ENCODE measurements at places on chromosomes 13 and 19.

DNA sequence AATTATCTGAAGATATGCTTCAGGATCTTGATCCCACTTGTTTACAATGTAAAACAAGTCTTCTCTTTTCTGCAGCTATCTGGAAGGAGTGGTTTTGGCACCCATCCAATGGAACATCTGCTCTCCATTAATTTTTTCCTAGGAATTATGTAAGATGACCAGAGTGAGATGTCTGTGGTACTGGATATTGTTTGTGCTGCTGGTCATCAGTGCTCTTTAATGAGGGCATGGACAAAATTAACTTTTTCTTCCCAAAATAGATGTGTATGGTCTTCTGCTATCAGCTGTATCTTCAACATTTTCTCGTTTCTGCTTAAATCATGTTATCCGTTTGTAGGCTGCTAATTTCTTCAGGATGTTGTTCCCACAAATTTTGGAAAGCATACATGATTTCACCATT, 415.4 kb upstream of the KLHL1 start:
- DNase-seq: no peak

GRCh38 chr13:79225487-79226232, 180.4 kb downstream of the RBM26 start:
- DNase-seq: peak; percentile 42

DNA sequence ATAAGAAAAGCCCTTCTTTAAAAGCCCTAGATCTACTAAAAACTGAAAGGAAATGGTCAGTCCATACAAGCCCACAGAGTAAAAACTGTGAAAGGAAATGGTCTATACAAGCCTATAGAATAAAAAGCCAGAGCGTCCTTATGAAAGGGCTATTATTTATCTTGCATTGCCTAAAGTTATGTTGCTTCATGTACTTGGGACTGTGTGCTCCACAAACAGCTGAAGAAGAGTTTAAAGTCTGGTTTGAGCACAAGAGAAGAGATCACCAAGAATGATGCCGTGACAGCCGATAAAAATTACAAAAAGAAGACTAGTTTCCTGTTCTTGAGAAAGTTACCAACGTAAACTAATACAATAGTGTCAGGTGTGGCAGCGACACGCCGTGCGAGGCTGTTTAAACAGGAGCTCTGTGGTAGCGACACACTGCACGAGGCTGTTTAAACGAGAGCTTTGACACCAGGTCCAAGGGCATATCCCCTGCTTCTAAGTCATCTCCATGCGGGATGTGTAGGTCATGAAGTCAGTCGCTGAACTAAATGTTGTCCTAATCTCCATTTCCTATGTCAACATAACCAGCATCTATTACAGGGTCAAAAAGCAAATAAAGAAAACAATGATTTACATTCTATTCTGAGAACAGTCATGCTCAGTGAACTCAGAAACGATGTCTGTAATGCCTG, 24.9 kb downstream of the PCID2 start:
- no peak for DNase-seq

DNA sequence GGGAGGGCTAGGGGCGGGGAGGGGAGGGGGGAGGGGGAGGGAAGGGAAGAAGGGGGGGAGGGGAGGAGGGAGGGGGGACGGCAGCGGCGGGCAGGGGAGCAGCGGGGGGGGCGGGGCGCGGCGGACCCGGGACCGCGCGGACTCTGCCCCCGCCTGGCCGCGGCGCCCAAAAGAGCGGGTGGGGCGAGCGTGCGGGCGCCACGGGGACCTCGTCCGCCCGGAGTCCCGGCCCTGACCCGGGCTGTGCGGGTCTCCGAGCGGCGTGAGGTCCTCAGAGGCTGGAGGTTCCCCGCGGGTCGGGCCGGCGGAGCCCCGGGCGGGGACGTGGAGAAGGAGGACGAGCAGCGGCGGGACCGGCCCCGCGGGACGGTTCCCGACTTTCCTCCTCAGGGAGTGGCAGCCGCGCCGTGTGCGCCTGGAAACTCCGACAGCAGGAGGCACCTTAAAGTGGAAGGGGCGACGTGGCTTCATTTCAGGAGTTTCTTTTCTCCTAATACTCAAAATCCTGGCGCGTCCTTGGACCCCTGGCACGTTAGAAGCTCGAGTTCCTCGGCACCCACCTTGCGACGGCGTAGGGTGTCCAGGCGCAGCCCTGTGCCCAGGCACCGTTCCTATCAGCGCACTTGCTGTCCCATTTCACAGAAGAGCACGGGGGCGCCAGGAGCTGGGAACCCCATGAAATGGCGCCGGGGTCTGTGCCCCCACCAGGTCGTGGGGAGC, 518 bp upstream of the PLPP2 start:
- no peak for DNase-seq

DNA sequence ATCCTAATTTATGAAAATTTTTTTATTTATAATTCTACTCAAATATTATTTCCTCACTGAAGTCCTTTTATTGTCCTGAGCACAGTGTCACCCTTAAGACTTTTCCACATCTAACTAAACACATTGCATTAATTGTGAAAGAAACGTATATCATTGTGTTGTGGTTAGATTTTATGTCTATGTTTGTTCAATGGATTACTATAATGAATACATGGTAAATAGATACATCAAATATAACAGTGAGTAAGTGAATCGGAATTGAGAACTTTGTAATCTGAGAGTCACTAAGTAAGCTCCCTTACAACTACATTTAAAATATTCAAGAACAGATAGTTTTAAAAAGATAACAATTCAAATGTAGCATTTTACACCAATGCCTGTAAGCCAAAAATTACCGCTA, 417.6 kb upstream of the PCDH20 start:
- DNase-seq: no peak

GRCh38 chr19:17001603-17002183, 24.9 kb downstream of the CPAMD8 start:
- no peak for DNase-seq

- no peak for DNase-seq
Measured at GRCh38 chr19:33086955-33087354, 6.0 kb downstream of the GPATCH1 start.

GRCh38 chr19:17590866-17591265, 35.4 kb downstream of the COLGALT1 start:
- no peak for DNase-seq

- DNase-seq: peak; percentile 88
Measured at GRCh38 chr13:106533101-106533942, 2.1 kb downstream of the EFNB2 start.

DNA sequence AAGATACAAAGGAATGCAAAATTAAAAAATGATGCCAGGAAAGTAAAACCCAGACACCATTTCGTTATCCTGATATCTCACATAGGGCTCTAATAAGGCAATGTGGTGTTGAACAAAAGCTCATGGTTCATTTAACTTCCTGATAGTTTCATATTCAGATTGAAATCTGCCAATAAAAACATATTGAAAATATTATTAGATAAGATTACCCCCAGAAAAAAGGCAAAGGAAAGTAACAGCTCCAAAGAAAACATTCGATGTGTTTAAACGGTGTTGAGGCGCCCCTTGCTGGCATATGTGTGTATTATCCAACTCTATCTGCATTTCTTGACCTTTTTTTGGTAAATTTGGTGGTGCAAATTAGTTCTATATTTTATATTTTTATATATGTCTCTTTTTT, 75.9 kb downstream of the ESD start:
- peak; percentile 8 for DNase-seq

- peak; percentile 96 for DNase-seq
Measured at GRCh38 chr19:52369559-52370340, at the start of gene ZNF880. Gene ZNF880 (plus strand): TSS chr19:52369923. CDS start chr19:52369966, 43 bp downstream.

GRCh38 chr13:48994706-48995105, 19.0 kb downstream of the FNDC3A start:
- no peak for DNase-seq

GRCh38 chr19:43575955-43576878, 616 bp downstream of the PINLYP start:
- peak; percentile 43 for DNase-seq

DNA sequence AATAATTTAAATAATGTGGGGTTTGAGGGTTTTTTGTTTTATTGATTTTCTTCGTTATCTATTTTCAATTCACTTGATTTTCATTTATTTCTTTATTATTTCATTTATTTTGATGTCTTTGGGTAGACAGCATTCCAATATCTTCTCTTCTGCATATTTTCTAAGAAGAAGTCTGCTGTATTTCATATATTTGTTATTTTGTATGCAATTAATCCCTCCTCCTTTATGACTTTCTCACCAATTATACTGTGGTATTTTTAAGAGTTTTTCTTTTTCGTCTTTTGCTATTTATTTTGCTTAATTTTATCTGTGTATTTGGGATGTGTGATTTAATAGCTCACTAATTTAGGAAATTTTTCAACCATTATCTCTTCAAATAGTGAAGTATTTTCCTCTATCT, 1444.4 kb upstream of the MIR17HG start:
- no peak for DNase-seq

- DNase-seq: no peak
Measured at GRCh38 chr13:35818633-35819067, 312.5 kb downstream of the DCLK1 start.

- DNase-seq: no peak
Measured at GRCh38 chr19:30734669-30735068, 362.5 kb downstream of the ZNF536 start.

GRCh38 chr19:47093841-47094240, 19.7 kb downstream of the ZC3H4 start:
- DNase-seq: no peak

DNA sequence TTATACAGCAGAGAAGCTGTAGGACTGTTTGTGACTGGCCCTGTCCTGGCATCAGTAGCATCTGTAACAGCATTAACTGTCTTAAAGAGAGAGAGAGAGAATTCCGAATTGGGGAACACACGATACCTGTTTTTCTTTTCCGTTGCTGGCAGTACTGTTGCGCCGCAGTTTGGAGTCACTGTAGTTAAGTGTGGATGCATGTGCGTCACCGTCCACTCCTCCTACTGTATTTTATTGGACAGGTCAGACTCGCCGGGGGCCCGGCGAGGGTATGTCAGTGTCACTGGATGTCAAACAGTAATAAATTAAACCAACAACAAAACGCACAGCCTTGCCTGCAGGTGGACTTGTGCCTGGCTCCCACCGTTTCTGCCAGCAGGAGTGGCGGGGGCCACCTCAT, 27.3 kb upstream of the LDLR start:
- DNase-seq: no peak

DNA sequence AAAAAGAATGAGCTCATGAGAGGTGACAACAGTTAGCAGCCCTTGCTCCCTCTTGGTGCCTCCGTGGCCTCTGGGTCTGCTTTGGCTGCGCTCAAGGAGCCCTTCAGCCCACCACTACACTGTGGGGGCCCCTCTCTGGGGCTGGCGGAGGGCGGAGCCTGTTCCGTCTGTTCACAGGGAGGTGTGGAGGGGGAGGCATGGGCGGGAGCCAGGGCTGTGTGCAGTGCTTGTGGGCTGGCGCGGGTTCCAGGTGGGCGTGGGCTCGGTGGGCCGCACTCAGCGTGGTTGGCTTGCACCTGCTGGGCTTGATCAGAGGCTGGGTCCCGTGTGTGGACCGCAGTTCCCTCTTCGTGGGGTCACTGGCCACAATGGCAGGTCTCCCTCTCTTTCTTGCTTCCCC, 953.4 kb upstream of the PRR20A start:
- DNase-seq: no peak

GRCh38 chr19:43784981-43785808, 4.4 kb upstream of the KCNN4 start:
- peak; percentile 86 for DNase-seq

GRCh38 chr13:95627590-95627989, 16.9 kb downstream of the DZIP1 start:
- DNase-seq: no peak

DNA sequence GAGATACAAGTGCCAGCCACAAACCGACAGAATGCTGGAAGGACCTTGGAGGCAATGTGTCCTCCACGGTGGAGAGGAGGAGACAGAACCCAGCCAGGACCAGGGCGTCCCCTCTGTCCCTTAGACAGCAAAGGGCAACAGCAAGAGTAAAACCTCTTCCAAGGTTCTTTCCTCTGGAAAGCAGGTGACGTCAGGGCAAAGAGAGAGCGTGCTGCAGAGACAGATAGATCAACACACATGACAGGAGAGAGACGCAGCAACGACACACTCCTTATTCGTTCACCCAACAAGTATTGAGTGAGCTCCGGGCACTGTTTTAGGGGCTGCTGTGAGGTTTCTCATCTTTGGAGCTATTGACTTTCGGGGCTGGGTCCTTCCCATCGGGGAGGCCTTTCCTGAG, 1.3 kb upstream of the GALP start:
- no peak for DNase-seq

DNA sequence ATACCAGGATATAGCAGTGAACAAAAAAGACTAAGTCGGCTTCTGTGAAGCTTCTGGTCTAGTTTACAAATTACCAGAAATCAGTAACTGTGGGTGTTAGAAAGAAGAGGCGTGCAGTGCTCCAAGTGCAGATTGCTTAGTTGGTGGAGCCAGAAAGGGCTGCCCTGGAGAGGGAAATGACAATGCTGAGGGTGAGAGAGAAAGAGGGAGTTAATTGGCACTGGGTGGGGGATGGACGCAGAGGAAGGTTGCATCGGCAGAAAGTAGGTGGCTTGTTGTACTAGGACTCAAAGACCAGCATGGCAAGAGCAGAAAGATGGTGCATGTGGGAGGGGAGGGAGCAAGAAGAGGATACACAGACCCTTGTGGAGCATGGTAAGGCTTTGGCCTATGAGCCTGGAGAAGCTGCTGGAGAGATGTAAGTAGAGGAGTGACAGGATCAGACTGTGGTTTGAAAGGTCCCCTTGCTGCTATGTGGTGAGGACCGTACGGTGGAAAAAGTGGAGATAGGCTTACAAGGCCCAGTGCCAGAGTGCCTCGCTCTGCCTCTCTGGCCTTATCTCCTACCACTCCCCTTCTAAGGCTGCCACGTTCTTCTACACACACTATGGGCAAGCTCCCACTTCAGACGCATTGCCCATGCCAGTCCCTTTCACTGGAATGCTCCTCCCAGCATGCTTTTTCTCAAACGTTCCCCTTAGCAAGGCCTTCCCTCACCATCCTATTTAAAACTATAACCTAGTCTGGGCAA, 13.5 kb downstream of the SMG9 start:
- DNase-seq: no peak

- no peak for DNase-seq
Measured at GRCh38 chr13:27168086-27168485, 3.5 kb downstream of the USP12 start.

- DNase-seq: no peak
Measured at GRCh38 chr13:87821512-87821911, 150.3 kb downstream of the SLITRK5 start.

DNA sequence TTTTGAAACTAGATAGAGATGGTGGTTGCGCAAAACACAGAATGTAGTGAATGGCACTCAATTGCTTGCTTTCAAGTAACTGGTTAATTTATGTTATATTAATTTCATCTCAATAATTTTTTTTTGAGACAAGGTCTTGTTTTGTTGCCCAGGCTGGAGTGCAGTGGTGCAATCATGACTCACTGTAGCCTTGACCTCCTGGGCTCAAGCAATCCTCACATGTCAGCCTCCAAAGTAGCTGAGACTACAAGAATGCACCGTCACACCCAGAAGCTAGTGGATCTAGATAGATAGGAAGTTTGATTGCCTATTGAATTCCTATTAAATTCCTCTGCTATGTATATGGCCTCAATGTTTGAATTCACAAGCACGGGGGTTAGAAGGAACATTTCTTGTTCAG, 26.4 kb upstream of the ADGRE2 start:
- no peak for DNase-seq

DNA sequence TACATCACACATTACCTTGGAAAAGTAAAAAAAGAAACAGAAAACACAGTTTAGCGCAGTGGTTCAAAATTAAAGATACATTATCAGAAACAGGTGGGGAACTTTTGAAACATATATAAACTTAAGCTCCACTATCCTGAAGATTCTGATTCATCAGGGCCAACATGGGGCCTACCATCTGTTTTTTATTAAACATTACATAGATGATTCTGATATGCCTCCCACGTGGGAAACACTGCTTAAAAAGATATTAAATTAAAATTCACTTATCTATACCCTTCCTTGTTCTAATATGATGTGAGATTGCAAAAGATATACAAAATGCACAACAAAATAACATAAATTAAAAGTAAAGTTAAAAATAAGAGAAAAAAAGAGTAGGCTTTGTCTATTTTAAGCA, 125.0 kb downstream of the VWA8 start:
- DNase-seq: no peak
